ENCODE measurements at places on chromosomes 16 and 17.
A peak's percentile ranks its signal among the peaks of the same experiment; 100 is the strongest.

GRCh38 chr17:1511290-1511689 lies 5.1 kb downstream of the INPP5K start:
- no peak for DNase-seq

DNA sequence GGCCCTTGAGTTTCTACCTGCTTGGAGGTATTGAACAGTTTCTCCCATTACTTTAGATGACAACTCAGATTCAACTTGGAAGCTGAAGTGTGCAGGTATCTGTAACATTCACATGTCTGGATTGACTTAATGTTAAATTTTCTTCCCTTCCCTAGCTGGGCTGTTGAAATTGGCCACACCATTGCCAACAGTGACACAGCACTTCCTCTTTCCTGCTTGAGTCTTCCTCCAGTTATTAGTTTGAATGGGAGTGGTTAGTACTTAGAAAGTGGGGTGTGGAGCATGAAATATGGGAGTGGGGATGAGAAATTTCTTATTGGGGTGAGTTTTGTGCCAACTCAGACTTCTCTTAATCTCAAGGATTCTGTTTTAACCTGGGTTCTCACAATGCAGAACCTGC lies 454.9 kb downstream of the KCNJ2 start:
- peak; percentile 31 for DNase-seq

DNA sequence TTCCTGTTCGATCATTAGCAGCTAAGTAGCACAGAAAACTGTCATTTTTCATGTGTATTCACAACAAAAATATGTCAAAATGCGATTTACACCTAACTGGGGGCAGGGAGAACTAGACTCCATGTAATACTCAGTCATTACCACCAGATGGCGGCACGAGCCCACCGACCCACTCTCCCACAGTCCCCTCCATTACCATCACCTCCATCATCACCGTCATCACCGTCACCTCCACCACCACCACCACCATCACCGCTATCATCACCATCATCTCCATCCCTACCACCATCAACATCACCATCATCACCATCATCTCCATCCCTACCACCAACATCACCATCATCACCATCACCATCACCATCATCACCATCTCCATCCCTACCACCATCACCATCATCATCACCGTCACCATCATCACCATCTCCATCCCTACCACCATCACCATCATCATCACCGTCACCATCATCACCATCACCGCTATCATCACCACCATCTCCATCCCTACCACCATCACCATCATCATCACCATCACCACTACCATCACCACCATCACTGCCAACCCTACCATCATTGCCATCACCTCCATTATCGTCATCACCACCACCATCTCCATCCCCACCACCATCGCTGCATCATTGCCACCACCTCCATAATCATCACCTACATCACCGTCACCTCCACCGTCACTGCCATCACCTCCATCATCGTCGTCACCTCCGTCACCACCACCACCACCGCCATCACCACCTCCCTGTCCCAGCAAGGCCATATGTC lies 14.4 kb downstream of the NDUFAF8 start:
- peak; percentile 53 for DNase-seq

- no peak for DNase-seq
These were observed 55.3 kb downstream of the RBFOX3 start for GRCh38 chr17:79555543-79555942.

DNA sequence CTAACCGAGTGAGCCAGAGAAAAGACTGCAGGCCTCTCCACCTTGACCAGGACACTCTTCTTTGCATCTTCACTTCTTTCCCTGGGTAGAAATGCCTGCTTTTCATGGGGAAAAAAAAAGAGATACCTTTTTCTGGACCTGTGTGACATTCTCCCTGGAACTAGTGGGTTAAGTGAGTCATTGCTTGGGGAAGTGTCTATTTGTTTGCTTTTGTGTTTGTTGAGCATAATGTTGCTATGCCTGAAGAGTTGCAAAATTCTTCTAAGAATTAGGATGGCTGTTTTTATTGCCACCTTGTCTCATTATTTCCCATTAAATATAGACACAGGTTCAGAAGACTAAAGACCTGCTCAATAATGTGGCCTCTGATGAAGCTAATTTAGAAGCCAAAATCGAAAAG lies 18.8 kb downstream of the CLUAP1 start:
- DNase-seq: no peak

DNA sequence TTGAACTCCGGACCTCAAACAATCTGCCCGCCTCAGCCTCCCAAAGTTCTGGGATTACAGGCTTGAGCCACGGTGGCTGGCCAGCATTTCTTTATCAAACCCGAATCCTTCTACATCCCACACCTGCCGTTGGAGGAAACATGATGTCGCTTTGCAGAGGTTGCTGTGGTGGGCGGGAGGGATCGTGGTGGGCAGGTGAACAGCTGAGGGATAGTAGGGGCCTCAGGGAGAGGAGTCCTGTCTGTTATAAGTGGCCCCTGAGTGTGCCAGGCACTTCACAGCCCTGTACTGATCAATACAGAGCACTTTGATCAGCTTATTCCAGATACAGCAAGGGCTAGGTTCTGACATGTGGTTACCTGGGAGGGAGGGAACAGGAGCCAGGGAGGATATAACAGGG lies 76.5 kb downstream of the CYLD start:
- no peak for DNase-seq

GRCh38 chr17:31843070-31843745 lies 15.8 kb downstream of the COPRS start:
- no peak for DNase-seq

DNA sequence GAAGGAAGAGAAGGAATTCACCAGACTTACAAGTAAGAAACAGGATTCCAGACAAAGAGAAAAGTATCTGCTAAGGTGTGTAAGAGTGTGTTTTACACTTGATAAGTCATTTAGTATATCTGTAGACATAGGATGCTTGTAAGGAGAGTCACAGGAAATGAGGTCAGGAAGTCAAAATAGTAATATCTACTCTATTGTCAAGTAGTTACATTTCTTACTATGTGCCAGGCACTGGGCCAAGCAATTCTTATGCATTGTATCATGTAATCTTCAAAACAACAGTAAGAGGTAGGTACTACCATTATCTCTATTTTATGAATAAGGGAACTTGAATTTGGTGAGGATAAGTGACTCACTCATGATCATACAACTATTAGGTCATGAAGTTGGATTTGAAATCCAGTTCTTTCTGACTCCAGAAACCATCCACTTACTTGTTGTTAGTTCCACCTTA lies 129.1 kb downstream of the SNX11 start:
- peak; percentile 27 for DNase-seq

DNA sequence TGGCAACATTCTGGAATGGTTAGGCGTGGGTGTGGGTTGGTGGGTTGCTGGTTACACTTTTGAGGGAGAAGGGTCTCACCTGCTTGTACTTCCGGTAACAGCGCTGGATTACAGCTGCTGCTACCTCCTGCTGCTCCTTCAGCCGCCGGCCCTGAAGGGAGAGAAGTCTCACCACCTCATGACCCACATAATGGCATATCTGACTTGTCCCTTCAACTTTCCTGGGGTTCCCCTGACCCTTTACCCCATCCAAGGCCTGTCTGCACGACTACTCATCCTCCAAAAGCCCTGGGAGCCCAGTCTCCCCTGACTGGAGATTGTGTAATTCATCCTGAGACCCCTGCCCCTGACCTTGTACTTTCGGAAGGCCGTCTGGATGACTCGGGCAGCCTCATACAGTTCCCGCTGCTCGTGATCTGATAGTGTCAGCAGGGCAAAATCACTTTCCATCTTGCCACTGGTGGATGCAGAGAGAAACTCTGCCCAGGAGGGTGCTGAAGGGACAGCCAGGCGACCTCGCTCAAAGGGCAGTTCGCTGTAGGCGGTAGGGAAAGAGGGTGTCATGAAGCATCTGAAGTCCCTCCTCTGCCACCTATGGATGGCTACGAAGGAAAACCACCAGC lies 2.0 kb upstream of the SPAG7 start:
- DNase-seq: peak; percentile 68

DNA sequence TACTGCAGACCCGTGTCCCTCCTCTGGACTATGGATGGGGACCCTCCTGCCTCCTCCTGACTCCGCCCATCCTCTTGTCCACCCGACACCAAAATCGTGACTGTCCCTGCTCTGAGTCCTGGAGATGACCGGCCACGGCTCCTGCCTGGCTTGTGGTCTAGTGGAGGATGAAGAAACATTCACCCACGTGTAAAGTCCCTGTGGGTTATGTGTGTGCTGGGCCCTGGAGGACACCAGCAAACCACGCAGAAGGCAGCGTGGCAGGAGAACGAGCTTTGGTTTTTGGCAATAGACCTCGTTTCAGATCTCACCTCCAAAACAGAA lies 11.9 kb downstream of the SPNS2 start:
- peak; percentile 34 for DNase-seq

GRCh38 chr16:85369741-85370528 lies 243.2 kb upstream of the GSE1 start:
- peak; percentile 80 for DNase-seq

DNA sequence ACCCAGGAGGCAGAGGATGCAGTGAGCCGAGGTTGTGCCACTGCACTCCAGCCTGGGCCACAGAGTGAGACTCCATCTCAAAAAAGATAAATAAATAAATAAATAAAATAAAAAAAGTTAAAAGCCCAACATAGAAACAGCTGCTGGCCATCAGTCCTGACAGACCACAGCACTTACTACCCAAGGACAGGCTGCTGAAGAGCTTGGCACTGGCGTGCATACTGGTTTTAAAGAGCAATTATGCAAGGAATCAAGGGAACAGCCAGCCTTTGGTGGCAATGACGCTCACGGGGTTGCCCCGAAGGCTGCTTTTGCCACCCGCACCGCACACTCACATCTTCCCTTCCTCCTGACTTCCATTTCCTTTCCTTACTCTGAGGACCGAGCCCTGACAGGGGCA lies 4.2 kb downstream of the PLD6 start:
- no peak for DNase-seq

DNA sequence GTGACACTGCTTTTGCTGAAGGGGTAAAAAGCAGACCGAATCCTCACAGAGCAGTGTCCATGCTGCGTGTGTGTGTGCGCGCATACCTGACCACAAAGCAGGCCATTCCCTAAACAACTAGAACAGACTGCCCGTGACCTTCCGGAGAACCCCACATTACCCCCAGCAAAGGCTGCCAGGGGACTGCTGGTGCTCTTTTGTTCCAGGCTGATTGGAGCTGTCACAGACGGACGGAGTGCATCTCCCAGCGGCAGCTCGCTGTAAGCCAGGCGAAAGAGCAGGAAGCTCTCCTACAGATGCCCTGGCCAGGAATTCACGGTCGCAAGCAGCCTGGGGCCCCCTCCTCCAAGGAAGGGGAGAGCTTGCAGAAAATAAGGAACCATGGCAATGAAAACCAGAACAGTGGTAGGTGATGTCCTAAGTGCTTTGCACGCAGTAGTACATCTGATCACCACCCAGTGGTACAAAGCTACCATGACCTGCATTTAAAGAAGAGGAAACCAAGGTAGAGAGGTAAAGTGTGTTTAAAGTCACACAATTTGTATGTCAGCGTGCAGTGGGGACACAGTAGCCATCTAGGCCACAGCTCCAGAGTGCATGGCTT lies 153.4 kb upstream of the DYNLRB2 start:
- no peak for DNase-seq

- no peak for DNase-seq
These were observed 142.6 kb upstream of the CACNG5 start for GRCh38 chr17:66692421-66692690.

DNA sequence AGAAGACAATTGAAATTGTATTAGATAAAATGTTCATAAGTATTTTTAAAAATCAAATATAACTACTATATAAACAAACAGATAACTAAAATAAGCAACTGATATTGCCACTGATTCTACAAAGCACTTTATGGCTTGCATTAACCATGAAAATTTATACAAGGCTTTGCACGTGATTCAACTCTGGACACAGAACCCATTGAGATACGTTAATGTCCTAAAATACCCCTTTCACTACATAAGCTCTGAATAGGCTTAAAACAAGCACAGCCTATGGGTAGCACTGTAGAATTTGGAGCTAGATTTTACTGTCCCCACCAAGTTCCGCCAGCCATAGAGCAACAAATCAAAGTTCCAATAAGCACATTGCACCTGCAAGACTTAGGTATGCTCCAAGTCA lies 4.5 kb downstream of the ZNF652 start:
- no peak for DNase-seq

GRCh38 chr16:57883953-57884654 lies 81.8 kb upstream of the KIFC3 start:
- no peak for DNase-seq

- DNase-seq: no peak
These were observed 41.4 kb downstream of the LIG3 start for GRCh38 chr17:35021520-35022380.

- peak; percentile 69 for DNase-seq
These were observed 60.4 kb downstream of the ZDHHC7 start for GRCh38 chr16:84950906-84951305.

GRCh38 chr17:61475726-61476125 lies 23.5 kb downstream of the TBX4 start:
- peak; percentile 36 for DNase-seq

GRCh38 chr17:72588961-72589360 lies 468.1 kb downstream of the SOX9 start:
- DNase-seq: no peak

DNA sequence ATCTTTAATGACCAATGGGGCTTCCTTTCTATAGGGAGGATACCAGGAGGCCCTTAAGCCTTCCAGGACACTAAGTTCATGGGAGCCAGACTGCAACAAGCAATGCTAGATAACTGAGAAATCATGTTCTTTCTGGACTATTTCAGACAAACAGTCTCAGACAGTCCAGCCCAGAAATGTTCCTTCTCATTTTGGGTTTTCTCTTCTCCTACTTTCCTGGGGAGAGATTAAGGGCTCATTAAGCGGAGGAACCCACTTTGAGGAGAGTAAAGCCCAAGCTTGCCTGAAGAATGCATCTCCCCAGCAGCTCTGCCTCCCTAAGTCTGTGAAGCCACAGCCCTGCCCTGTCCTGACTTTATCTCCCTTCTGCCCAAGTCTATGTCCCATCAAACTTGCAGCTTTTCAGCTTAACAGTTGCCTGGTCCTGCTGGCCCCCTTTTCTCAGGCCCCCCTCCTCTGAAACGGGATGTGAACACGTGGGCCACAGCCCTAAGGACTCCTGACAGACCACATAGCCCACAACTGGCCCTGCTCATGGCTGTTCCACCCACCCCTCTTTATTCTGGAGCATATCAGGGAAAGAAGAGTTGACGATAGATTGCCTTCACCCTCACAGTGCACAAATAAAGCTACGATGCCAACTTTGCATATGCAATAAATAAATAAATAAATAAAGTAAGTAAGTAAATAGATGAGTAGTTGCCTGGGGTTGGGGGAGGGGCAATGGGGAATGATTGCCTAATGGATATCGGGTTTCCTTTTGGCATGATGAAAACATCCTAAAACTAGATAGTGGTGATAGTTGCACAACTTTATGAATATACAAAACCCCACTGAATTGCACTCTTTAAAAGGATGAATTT lies 111.0 kb downstream of the N4BP1 start:
- DNase-seq: no peak

- no peak for DNase-seq
These were observed 151.0 kb downstream of the IRX3 start for GRCh38 chr16:54135361-54136275.

GRCh38 chr16:10769381-10769780 lies 25.7 kb downstream of the NUBP1 start:
- DNase-seq: no peak
